ENCODE measurements at places on chromosomes 4 and X.

DNA sequence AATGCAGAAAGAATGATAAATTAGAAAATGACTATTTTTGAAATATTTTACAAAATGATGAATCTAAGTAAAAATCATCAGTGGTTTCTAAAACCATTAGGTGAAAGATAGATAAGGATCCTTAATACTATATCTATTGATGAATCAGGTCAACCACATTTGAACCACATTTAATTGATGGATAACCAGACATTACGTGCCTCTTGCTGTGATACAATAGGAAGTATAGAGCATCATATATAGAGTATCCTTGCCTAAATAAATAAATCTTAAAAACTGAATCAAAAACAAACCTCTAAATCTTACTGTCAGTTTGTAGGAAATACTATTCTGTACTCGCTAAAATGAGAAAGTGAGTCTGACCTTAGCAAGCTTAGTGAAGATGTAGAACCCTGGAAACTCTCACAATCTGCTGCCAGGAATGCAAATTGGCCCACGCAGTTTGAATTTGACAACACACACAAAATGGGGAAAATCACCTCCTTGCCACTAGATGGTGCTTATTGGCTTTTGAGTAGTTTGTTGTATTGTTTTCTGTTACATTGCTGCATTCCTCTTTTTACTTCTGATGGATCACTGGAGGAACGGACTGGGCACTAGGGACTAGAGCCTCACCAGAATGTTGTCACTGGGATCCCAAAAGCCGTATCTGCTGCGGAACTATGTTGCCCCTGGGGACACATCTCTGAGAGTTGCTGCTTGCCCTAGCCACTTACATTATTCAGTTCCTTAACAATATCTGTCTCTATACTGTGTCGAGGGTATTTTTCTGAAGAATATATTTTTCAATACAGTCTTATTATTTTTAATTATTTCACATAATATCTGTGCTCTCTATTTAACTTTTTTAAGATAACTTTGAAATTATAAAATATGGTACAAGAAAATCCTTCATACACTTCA is 25.4 kb upstream of the SLAIN2 start:
- peak; percentile 68 for DNase-seq

GRCh38 chrX:103586314-103586646 is 965 bp downstream of the TCEAL4 start:
- no peak for DNase-seq

- no peak for DNase-seq
Measured at GRCh38 chr4:123776267-123776666, 379.7 kb downstream of the SPRY1 start.

DNA sequence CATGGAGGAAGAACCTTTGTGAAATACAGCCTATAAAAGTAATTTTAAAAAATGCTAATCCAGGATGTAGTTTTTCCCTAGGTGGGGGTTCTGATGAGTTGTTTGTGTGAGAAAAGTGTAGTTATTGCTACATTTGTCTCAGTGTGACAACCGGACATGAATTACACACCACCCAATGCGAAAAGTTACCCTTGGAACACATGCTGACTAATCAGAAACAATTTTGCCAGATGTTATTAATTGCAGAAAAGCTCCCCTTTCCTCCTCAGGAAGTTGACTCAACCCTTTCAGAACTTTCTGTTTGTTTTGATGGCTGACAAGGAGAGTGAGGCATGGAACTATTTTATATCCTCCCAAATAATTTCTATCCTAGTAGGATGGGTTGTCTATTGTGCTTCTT is 38.1 kb upstream of the EDA2R start:
- peak; percentile 81 for DNase-seq
